Cortex of kidney (tissue), 1 donor: ENCODE measurements at places on chromosomes 1 and 21.

GRCh38 chr1:200258447-200259375 lies 151.1 kb downstream of the ZNF281 start:
- no peak for DNase-seq

- no peak for DNase-seq
Observed at GRCh38 chr1:101221945-101222429, 14.8 kb upstream of the S1PR1 start.

DNA sequence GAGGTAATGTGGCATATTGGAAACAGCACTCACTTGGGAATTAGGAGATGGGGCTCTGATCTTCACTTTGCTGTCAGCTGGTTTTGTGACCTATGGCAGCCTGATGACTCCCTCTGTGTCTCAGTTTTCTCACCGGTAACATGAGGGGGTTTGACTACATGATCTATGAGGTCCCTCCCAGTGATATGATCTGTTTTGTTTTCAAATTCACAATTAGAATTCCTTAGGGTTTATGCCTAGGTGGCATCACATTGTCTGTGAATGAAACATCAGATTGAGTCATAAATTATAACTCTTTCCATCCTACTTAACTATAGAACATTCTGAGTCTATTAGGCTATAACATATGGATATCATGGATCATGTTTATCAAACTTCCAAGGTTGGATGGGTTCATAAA lies 386.6 kb downstream of the PTBP2 start:
- no peak for DNase-seq

GRCh38 chr1:167714098-167714438 lies 7.7 kb upstream of the MPZL1 start:
- no peak for DNase-seq

DNA sequence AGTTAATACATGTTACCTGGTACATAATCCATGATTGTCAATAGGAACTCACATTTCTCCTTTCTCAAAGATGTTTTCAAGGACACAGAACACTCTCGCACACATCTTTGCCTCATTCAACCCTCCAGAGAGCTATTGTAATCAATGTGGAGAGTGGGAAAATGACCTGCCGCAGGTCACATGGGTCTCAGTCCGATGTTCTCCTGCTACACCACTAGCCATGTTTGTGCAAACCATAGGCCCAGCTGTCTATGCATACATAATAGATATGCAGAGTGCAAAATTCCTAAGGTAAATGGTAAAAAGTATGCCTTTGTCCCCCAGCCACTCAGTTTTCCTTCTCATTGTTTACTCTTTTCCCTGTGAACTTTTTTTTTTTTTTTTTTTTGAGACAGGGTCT lies 89.2 kb downstream of the ADSS2 start:
- DNase-seq, result no peak

- DNase-seq, result no peak
Observed at GRCh38 chr1:18891426-18891780, 11.0 kb downstream of the ALDH4A1 start.

- DNase-seq, result no peak
Observed at GRCh38 chr1:53577761-53578100, 118.5 kb downstream of the DMRTB1 start.

- DNase-seq, result no peak
Observed at GRCh38 chr1:84758968-84759491, 68.8 kb upstream of the SSX2IP start.

- no peak for DNase-seq
Observed at GRCh38 chr1:229155472-229155871, 115.4 kb upstream of the RAB4A start.

- no peak for DNase-seq
Observed at GRCh38 chr1:182888736-182889531, 49.8 kb downstream of the DHX9 start.

DNA sequence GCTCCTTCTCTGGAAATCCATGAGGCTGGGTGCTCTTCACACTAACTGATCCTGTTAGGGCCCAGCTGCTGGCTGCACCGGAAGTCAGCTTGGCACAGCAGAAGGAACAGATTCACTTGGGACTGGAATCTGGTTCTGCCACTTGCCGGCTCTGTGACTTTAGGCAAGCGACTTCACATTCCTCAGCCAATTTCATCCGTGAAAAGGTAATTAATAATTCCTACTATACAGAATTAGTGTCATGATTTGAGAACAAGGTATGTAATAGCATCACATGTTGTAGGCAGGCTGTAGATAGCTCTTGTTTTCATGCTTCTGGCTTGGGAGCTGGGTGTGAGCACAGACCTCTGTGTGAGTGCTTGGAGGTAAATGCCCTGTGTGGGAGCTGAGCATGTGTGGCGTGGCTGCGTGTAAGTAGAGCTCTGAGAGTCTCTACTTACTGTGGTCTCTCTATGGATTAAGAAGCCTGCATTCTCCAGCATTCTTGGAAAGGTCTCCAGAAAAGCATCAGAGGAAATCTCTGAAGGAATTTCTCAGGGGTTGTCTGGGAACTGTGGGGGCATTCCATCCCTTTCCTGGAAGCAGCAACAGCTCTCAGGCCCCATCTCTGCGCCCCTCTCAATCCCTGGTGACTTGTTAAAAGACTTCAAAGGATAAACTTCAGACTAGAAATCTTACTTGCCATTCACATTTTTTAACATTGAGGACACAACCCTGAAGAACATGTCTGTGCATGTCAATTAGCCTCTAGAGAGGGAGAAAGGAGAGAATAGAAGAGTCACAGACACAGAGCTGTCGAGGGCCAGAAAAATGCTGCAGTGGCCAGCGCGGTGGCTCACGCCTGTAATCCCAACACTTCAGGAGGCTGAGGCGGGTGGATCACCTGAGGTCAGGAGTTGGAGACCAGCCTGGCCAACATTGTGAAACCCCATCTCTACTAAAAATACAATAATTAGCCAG lies 47.7 kb upstream of the PPM1J start:
- no peak for DNase-seq

GRCh38 chr1:32464716-32465577 lies at the start of gene ZBTB8B:
Gene ZBTB8B, plus strand, starts transcription at chr1:32465072. Its CDS starts 5,553 bp downstream, at chr1:32470625.
- DNase-seq, result no peak

DNA sequence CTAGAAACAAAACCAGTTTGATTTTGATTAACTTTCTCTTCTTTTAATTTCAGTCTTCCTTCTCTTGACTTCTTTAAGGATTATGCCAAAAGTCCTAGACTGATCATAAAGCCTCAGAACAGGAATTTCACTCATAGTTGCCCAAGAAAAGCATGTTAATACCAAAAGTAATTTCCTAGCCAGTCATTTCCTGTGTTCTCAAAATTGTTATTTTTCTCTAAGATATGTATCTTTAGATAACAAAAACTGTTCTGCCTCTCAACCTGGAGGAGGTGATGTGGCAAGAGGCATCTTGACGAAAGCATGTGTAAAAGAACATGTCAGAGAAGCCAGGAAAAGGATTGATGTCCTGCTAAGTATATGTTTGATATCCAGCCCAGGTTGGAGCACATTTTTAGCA lies 78.0 kb upstream of the IPO9 start:
- no peak for DNase-seq

GRCh38 chr1:173856014-173856413 lies 11.8 kb downstream of the GAS5 start:
- DNase-seq, result no peak

DNA sequence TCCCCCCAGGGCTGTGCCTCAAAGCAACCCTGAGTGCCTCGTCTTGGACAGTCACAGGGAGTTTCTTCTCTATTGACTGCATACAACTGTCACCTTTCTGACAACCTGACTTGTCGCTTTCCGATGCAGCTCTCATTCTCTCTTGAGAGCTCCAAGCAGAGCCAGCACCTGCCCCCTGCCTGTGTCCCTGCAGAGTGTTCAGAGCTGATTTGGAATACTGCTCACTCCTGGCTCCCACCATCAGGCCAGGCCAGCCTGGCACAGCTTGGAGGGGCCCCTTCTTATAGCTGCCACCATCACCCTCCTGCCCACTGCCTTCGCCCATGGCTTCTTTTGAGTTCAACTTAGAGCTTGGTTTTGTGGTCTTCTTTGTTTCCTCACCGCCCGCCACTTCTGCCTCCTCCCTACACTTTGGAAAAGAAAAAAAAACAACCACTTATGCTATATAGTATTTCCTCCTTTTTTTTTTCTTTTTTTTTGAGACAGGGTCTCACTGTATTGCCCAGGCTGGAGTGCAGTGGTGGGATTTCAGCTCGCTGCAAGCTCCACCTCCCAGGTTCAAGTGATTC lies 12.3 kb downstream of the NCF2 start:
- no peak for DNase-seq

- no peak for DNase-seq
Observed at GRCh38 chr21:30083225-30083945, 83.2 kb downstream of the CLDN17 start.

- no peak for DNase-seq
Observed at GRCh38 chr1:110548381-110548780, 29.4 kb upstream of the KCNA10 start.

DNA sequence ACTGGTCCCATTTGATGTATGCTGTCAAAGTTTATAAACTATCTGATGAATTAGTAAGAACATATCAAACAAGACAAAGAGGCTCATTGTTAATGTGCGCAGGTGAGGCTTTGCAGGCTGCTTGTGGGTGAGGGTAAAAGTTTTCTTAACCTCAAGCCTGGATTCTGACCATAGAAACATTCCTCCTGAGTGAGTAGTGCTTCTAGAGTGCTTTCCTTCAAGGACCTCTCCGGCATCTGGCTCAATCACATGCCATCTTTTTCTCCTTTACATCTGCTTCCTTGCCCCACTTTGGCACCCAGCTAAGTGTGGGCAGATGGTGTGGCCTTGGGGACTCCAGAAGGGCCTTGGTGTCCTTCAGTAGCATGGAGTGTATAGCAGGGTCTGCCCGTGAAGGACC lies 104.0 kb downstream of the ROR1 start:
- DNase-seq, result no peak

- DNase-seq, result no peak
Observed at GRCh38 chr1:28887835-28888682, 26.3 kb upstream of the EPB41 start.

GRCh38 chr21:27759820-27760219 lies 792.9 kb upstream of the ADAMTS5 start:
- no peak for DNase-seq

DNA sequence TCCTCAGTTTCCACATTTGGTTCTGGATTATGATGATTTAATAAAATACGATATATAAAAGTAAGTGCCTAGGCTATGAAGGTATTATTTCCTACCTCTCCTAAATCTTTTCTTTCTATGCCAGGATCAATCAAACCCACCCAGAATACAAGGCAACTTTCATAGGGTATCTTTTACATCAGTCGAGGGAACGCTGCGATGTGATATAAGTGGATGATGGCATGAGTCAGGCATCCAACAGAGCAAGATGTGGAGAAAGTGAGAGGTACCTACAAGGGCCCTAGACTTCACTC lies 781 bp downstream of the TTLL7 start:
- no peak for DNase-seq

DNA sequence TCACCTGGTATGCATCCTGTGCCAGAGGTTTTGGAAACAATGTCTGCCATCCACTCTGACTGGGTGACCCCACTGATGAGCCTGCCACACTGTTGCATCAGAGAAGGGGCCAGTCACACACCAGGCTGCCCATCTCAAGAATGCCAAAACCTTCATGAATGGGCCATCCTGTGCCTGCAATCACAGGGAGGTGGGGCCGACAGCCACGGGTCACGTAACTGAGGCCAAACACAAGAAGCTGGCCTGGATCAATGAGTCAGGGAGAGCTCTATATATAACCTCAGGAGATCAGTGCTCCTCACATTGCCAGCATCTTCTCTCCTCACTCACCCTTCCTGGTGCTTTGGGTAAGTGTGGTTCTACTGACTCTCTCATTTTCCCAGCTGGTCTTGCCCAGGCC lies at the start of gene LORICRIN:
Gene LORICRIN, plus strand, starts transcription at position 301 of the 400 bp plus-strand sequence. CDS start 1,263 bp downstream, outside the sequence.
- DNase-seq, result no peak

DNA sequence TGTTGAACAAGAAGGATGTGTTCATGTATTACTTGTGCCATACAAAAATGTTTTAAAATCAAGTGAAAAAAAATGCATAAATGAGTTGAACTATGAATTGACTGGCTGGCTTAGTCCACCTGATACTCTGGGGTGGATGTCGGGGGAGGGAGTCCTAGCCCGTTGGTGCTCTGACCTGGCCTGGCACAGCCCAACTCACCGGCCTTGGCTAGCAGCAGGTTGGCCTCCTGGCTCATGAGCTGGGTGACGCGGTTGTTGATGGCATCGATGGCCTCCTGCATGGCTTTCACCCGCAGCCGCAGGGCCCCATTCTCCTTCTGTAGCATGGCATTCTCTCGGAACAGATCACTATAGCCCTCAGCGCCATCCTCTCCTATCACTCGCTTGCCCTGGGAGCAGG lies 21.6 kb downstream of the KIF21B start:
- no peak for DNase-seq

GRCh38 chr1:27581823-27582243 lies 22.1 kb downstream of the AHDC1 start:
- DNase-seq, result no peak
